ENCODE measurements at places on chromosomes 3 and 15.

GRCh38 chr3:156311431-156311830 is 191.1 kb downstream of the KCNAB1 start:
- no peak for DNase-seq

DNA sequence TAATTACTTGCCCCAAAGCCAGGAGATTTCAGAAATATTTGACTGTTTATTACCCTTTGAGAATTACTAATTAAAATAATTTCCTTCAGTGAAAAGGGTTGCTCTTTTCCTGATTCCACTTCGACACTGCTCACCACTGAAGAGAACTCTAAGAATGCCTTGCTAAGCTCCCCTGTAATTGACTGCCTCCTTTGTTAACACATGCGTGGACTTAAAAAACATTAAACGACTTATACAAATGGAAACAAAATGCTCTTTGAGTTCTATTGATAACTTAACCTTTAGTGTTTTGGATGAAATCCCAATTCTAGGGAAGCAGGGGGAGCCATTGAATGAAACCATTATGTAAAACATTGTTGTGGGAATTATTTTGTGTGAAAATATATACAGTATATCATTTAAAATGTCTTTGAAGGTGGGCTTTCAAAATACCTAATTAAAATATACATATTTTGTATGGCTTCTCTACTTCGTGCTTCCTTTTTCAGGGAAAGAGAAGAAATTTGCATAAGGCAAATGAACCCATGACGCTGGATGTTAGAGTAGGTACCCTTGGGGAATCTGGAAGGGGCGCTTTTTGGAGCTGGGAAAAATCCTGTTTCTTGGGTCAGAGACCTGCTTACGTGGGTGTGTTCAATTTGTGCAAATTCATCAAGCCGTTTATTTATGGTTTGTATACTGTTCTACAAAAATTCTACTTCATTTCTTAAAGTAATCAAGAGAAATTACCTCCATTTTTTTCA is 64.2 kb downstream of the WWTR1 start:
- no peak for DNase-seq

DNA sequence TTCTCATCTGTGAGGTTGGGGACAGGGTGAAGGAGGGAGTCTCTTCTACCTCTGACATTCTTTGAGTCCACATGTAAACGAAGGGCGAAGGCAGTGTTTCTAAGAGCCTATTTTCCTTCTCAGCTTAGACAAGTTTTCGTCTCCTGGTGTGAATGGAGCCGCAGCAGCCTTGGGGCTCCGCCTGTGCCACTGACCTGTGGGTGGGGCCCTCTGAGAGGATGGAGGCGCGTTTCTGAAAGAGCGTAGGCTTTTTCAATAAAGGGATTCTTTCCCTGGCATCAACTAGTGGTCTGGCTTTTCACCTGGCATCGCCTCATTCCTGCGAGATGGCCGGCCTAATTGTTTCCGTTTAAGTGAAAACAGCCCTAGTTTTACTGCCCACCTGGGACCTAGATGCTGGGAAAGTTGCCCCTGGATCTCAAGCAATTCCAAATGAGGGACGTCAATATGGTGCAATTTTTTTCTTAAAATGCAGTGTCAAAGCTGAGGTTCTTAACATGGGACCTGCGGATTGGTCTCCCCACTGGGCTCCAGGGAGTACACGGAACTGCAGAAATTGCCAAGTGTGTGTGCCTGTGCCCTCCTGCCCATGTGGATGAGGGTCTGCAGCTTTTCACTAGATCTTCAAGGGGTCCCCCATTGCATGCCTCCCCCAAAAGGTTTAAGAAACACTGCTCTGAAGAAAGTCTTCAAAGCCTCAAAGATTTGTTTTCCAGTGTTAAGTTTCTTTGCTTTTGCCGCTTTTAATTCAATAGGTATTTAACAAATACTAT is 958 bp downstream of the GLDN start:
- peak; percentile 61 for DNase-seq

DNA sequence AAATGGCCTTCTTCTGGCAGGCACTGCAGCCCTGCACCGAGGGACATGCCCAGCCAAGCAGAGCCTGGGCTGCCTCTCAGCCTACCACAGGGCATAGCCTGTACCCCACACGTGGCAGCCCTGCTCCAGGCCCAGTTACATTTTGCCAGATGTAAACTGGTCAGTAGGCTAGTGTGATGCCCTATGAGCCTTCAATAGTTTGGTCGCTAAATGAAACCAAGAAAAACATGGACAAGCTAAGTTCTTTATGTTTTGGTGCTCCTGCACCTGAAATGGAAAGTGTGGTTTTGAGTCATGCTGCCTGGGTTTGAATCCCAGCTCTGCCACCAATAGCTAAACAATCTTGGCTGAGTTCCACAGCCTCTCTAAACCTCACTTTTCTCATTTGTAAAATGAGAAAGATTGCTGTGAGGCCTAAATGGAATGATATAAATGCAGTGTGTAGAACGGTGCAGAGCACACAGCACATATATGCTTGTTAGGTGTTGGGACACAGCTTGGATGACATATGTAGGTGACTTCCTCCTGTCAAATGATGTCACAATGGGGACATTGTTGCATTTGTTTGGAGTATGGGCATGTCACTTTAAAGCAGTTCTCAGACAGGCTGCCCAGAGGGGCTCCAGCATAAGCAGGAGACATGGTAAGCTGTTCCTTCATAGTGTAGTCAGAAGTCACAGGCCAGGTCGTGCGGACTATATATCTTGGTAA is 57.4 kb downstream of the ZBTB38 start:
- DNase-seq, result no peak

- no peak for DNase-seq
Measured at GRCh38 chr15:60763688-60764087, 284.7 kb upstream of the ICE2 start.

DNA sequence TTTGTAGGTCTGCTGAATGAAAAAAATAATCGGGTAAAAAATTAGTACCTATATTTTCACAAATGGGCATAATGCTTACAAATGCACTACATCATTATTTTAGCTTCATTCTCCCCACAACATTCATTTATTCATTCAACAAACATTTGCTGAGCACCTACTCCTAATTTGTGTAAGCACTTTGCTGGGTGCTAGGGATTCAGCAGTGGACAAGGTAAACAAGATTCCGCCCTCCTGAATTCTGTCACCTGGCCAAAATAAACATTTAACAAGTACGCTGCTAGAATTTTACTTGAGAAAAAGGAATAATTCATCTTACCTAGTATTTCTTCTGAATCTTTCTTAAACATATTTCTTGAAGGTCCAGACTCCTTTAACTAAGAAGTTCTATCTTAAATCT is 72.1 kb downstream of the TIGIT start:
- DNase-seq, result no peak

- DNase-seq, result no peak
Measured at GRCh38 chr3:19396726-19397125, 248.4 kb downstream of the KCNH8 start.

DNA sequence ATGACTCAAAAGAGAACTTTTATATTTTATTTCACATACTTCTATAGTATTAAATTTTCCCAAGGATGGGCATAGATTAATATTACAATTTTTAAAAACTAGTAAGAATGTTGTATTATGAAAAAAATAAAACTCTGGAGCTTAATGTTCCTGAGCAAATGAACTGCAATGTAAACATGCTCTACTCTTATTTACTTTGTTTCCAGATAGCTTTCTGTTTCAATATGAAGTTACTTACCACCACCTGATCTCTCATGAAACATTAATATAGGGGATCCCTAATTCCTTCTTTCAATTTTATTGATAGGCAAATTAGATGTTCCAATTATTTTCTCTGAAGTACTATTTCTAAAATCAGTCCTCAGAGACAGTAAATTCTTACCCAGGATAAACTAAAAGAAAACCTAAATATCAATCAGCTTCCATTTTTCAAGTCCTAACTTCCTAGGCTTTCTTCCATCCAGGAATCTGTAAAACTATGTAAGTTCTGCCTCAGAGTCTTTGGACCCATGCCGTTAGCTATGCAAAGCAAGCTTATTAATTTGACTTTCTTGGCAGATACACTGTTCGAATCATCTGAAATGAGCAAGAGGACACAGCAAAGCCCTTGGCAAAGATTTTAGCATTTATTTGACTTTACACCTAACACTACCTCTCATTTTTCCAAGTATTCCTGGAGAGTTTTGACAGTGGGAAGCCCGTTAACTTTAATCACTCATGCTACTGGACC is 93.2 kb downstream of the PLCH1 start:
- no peak for DNase-seq

DNA sequence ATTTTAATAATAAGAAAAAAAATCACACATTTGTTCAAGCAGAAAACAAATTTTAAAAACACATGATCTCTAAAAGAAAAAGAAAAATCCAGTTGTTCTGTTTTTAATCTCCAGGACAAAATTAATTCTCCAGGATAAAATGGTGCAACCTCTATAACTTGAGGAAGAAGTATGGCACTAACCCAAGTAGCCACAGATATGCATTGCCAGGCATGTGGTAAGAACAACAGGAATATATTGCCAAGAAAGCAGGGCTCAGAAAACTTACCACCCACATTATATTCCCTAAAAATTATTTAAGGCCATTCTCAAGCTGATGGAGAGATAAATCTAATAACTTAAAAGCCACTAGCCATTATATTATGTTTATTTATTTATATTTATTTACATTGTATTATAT is 295.7 kb upstream of the TMCO5A start:
- DNase-seq, result no peak

- no peak for DNase-seq
Measured at GRCh38 chr3:139107424-139108252, 62.9 kb upstream of the PRR23C start.

GRCh38 chr3:47013231-47013630 is 33.8 kb downstream of the NBEAL2 start:
- no peak for DNase-seq

GRCh38 chr15:57376696-57377477 is 582 bp downstream of the CGNL1 start:
- no peak for DNase-seq

- DNase-seq, result peak; percentile 57
Measured at GRCh38 chr15:91099616-91099994, 452 bp upstream of the SV2B start.

- no peak for DNase-seq
Measured at GRCh38 chr3:54941690-54942362, 14.0 kb upstream of the LRTM1 start.

GRCh38 chr3:9204253-9204992 is 45.0 kb downstream of the SRGAP3 start:
- DNase-seq, result no peak

- no peak for DNase-seq
Measured at GRCh38 chr15:27414168-27414870, 443.3 kb downstream of the GABRG3 start.

DNA sequence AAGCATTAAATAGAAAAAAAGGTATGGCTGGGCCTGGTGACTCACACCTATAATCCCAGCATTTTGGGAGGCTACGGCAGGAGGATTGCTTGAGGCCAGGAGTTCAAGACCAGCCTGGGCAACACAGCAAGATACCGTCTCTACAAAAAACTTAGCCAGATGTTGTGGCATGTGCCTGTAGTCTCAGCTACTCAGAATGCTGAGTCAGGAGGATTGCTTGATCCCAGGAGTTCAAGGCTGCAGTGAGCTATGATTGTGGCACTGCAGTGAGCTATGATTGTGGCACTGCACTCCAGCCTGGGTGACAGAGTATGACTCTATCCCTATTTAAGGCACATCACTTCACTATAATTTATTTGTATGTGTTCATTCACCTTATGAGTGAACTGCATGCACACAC is 54.3 kb downstream of the SLC4A7 start:
- DNase-seq, result no peak

DNA sequence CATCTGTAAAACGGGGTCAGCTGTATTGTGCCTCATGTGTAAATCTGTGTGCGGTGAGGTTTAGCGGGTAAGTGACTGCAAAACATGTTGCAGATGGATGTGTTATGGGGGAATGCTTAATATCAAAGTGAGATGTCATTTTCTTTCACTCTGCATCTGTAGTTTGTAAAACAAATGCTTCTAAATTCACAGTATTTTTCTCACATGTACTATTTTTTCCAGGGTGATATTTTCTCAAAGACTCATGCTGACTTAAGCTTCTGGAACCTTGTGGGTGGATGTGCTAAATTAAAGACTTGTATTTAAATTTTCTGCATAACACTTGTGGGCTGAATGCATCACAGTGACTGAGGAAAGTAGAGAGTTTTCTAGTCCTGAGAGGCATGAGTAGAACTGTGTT is 115.2 kb upstream of the TP63 start:
- DNase-seq, result no peak

- DNase-seq, result no peak
Measured at GRCh38 chr3:187066228-187066995, 72.9 kb downstream of the RPL39L start.

- no peak for DNase-seq
Measured at GRCh38 chr3:103949693-103950092, 1417.0 kb upstream of the ALCAM start.

GRCh38 chr3:51955175-51955892 is at the start of gene GPR62:
Gene GPR62 (plus strand): TSS chr3:51955381. CDS start chr3:51955653, 272 bp downstream.
- DNase-seq, result no peak

DNA sequence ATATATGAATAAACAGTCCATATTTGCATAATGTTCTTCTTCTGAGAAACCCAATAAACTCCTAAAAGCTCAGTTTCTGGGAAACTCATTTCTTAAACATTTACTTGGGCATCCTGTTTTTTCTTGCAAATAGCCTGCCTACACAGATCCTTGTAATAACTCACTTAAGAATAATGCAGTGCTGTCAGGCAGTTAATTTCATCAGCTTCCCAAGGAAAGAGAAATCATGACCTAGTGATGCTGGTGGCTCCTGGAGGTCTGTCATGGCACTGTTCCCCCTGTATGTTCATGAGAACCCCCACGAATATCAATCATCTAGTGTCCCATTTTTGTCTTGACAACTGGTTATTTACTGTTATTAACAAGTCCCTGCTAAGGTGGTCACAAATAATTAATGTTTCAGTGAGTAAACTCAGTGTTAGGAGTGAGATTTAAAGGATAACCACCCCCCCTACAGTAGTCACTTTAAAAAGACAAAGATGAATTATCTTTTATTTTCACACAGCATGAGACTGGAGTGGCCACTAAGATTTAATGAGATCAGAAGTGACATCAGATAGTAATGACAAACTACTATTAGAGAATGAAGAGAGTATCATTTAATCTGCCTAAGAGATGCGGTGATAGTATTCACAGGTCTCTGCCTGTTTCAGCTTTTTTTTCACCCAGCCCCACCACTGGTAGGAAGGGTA is 279.5 kb upstream of the NECTIN3 start:
- DNase-seq, result no peak

- DNase-seq, result no peak
Measured at GRCh38 chr15:68209735-68210408, 4.7 kb upstream of the CALML4 start.

GRCh38 chr3:51269466-51269865 is 115.6 kb upstream of the MANF start:
- no peak for DNase-seq

DNA sequence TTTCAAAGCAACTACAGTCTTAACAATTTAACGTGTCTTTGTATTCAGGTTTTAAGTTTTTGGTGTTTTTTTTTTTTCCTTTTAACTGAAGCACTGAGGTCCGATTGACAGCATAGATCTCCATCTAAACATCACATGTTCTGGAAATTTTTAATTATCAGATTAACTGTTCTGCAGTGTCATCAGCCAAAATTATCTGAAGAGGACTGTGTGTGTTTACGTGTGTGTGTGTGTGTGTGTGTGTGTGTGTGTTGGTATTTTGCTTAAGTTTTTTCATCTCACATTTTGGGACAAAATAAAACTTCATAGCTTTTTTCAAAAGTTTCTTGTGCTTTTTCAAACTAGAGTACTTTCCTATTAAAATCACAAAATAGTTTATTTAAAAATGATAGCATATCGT is 1.8 kb downstream of the PIK3CA start:
- DNase-seq, result no peak

- no peak for DNase-seq
Measured at GRCh38 chr15:80607287-80607980, 87.7 kb upstream of the ABHD17C start.

All from right forelimb (tissue), 1 donor.